ENCODE measurements at places on chromosomes 7 and 10.

GRCh38 chr7:151201751-151202150, 8.5 kb downstream of the H2BK1 start:
- DNase-seq, result no peak

DNA sequence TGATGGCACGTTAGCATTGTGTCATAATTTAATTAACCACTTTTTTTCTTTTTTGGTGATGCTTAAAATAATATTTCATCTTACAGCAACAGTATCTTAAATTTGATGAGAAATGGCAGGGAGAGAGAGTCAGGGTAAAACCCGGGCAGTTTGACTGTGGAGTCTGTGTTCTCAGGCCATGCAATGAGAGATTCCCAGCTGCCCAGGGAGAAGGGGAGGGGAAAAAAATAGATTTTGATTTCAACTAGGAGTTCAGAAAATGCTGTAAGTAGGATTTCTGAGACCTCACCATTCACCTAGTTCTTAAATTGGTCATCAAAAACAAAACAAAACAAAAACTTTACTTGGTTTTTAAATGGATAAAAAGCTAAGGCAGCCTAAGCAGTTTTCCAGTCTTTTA, 37.4 kb upstream of the XPNPEP1 start:
- DNase-seq, result no peak

GRCh38 chr10:54869022-54869421, 68.0 kb upstream of the PCDH15 start:
- DNase-seq, result no peak

- no peak for DNase-seq
Observed at GRCh38 chr10:49158404-49158803, 24.6 kb upstream of the FAM170B start.

DNA sequence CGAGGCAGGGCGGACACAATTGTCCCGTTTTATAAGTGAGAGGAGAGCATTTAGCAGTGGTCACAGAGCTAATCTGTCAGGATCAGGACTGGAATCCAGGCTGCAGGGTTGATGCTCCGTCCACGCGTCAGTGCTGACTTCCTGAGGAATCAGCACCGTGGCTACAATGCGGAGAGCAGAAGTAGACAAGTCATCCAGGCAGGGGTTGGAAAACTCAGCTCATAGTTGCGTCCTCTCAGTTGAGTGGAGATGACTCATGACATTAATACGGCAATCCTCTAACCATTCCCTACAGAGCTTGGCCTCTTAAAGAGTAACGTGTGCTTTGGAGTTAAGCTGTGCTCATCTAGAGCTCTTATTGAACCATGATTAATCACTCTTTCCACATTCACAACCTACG, 17.1 kb upstream of the HTR5A start:
- DNase-seq, result no peak

All from NCI-H510A (cell line).